Activated naive CD4-positive, alpha-beta T cell (primary cell): ENCODE measurements at places on chromosomes 6 and 20.

DNA sequence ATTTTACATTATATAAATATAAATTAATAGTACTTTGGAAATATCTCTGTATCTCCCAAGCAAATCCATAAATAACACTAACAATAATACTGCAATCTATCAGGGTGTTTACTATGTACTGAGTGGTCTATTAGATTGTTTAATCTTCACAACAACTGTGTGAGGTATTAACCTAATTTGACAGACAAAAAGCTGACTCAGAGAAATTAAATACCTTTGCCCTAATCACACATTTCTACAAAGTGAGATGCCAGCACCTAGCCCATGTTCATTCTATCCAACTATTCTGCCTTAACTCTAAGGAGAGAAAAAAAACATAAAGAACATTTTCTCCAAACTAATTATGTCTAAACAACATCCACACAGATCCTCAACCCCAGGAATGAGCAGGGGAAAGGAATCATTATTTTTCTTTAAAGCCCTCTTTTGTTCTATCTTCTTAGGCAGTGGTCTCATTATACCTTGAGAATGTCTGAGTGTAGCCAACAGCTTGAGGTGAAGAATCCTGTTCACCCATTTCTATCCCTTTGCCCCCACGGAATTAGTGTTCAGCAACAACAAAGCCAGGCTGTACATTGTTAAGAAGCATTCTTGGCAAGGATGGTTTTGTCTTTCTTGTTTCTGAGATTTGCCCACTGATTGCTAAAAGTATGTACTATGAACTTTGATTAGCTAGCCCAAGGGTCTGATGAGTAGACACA lies 42.7 kb downstream of the PRL start:
- no peak for DNase-seq

- DNase-seq = no peak
Observed at GRCh38 chr6:168072730-168073129, 6.3 kb downstream of the FRMD1 start.

DNA sequence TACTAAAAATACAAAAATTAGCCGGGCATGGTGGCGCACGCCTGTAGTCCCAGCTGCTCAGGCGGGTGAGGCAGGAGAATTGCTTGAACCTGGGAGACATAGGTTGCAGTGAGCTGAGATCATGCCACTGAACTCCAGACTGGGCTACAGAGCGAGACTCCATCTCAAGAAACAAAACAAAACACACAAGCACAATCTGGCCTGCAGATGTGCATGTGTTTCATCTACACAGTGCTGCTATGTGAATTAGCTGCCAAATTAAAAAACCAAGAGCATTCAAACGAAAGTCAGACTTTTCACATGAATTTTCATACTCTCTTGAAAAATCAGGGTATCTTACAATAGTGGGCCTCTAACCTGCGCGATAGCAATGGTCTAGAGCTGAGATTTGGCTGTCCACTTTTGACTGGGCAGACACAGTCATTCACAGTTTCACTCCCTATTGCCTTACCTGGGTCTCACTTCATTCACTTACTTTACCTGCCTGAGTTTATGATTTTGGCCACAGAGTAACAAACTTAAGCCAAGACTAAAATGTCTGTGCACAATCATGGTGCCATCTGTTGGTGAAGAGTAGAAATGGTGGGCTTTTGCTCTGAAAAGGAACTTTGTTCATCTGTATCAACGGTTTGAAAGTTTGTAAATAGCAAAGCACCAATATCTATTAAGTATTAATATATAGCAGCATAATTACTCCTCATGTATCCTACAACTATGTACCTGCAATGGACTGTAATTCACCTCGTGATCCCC lies 138.5 kb upstream of the UST start:
- DNase-seq = no peak

DNA sequence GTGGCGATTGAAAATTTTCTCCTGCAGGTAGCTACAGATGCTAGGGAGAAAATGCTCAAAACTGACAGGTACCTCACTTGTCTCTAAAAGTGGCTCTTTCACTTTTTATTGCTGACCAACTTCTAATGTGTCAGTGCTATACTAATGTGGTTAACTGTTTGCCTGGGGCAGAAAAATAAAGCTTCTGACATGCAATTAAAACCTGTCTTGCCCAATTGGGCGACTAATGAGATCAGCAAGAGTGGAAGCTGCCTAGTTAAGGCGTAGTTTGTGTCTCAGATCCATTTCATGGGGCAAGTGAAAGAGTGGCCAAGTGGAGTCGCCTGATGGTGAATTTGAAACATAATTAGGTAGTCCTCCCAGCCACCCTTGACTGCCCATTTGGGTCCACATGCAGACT lies 193.3 kb downstream of the TSHZ2 start:
- no peak for DNase-seq

GRCh38 chr20:41126719-41127118 lies 10.6 kb upstream of the PLCG1 start:
- DNase-seq = no peak

DNA sequence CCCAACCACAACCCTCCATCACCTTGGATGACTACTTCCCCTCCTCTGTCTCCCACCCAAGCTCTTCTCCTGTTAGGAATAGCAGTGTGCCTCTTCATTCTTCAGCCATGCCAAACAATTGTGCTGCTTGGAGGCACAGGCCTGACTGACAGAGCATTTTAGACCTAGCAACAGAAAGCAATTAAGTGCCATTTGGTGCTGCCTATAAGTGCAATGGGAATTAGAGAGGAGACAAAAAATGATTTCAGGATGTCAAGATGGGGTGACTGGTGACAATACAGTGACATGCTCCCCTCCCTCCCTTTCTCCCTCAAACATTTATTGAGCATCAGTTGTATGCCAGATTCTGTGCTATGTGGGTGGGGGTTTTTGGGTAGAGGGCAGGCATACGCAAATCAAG lies 322.6 kb upstream of the MOCS1 start:
- no peak for DNase-seq

DNA sequence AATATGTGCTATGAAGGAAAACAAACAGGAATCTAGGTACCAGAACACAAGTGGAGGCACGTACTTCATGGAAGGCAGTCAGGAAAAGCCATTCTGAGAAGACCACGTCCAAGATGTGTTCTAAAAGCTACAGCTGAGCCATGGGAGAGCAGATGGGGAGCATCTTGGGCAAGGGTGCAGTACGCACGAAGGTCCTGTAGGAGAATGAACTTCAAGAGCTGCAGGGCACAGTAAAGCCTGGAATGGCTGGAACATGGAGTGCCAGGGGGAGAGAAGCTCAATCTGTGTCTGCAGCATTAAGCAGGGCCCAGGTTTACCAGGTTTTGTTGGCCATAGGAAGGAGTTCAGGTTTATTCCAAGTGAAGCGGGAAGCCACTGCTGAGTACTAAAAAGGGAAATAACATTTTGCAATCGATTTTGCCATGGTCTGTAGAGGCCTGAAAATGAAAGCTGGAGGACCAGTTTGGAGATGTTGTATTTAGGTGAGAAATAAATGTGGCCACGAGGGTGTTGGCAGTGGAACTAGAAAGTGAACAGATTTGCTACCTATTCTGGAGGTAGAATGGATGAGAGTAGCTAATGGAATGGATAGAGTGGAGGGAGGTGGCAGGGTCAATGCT lies 29.9 kb downstream of the ADTRP start:
- DNase-seq = no peak

DNA sequence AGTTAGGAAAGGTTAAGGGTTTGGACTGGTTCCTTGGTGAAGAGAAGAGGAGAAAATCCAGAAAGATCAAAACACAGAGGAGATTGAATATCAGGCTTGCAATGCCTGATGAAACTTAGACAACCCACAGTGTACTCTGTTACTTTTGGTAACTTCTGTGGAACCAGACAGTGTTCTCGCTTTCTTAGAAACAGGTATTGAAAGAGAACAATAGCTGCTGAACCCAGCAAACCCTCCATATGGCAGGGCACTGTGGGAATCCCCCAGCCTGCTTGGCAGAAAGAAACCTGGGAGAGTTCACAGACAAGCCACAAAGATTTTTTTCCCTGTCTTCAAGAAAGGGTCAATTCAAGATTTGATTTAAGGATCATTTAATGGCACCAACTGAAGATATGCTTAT lies 342.8 kb downstream of the FOXA2 start:
- DNase-seq = no peak

DNA sequence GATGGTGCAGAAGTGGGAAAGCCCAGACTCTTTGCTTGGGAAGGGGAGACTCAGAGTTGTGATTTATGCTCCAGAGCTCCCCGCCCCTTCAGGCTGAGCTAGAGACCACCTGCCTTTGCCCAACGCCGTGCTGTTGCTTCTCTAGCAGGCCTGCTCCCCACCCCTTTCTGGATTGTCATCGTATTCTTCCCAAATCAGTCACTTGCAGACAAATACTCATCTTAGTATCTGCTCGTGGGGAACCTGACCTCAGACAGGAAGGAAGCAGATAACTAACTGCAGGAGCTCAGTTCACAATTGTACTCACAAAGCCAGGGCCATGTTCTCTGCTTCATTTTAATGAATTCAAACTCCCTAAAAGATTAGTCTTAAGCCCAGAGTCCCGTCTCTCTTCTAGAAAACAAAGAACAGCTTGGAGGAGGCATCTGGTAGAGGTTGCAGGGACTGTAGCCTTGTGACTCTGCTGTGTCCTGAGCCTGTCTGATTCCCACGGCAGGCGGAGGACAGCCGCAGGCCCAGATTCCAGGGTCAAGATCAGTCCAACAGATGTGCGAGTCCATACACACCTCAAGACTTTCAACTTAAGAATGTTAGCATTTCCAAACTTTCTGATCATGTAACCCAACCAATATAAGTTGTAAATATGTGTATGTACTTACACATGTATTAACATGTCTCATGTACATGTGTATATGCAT lies 57.2 kb upstream of the GGTLC1 start:
- DNase-seq = no peak

DNA sequence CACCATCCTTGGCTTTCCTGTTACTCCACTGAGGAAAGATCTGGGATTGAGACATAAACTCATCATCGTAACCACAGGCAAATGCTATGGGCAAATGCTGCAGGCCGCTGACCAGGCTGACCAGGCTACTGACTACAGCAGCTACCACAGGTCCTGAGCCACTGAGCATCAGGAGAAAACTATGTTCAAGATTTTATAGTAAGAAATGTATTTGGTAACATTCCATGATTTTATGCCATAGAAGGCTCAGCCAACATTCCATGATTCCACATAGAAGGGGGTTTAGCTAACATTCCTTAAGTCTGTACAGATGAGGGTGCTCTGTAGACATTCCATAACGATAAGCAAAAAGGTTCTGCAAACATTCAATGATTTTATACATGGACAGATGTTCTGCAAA lies 16.1 kb upstream of the B4GALT5 start:
- DNase-seq = no peak

GRCh38 chr6:105174512-105174911 lies 5.3 kb downstream of the POPDC3 start:
- no peak for DNase-seq

DNA sequence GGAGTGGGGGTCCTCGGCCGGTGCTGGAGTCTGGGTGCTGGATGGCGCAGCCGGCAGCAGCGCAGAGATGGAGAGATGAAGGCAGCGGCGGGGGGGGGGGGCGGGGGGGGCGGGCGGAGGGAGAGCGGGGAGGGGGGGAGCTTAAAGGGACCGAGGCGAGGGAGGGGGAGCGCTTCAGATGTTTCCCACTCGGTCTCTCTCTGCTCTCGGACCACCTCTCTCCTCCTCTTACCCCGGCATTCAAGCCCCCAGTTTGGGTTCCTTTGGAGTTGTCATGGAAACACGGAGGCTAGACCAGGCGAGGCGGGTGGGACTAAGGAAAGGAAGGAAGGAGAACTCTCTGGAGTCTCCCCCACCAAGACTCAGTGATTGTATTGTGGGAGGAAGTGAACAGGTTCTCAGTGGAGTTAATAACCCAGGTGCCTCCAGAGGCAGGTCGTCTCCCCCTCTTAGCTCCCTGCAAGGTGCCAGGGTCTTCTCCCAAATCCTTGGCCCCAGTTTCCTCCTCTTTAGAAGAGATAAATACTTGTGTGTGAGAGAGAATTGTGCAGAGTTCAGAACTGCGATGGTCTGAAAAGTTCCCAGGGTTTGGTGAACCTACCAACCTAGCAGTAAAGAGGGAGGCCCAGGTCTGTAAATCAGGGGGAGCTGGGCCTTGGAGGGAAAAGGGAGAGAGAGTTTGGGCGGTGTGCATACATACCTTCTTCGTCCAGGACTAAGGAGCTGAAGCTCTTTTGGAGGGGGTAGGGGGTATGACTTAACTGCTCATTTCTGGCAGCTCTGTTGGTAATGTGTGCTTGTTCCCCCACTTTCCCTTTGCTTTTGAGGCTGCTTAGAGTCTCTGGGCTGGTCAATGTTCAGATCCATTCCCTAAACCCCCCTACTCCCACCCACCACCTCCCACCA lies at the start of gene PRRT1:
Gene PRRT1 (minus strand): TSS at position 77 of the 906 bp plus-strand sequence. CDS start 112 bp downstream, outside the sequence.
- DNase-seq = no peak

GRCh38 chr6:53035549-53036213 lies 29.5 kb upstream of the FBXO9 start:
- no peak for DNase-seq

- no peak for DNase-seq
Observed at GRCh38 chr6:18444111-18444510, 57.0 kb downstream of the RNF144B start.

DNA sequence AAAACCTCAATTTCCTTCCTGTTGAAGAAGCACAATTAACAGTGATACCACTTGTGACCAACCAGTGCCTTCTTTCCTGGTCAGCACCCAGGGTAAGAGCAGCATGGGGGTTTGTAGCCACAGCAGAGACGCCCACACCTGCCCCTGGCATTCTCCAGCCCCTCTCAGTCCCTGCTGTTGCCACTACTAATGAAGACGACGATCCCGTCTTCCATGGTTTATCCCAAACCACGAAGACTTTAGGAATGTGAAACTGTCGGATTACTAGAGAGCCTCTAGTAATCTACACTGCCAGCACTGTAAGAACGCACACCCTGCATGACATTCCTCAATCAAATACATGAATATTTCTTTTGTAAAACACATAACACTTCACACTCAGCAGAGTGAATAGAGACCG lies 60.0 kb downstream of the GINS1 start:
- no peak for DNase-seq

DNA sequence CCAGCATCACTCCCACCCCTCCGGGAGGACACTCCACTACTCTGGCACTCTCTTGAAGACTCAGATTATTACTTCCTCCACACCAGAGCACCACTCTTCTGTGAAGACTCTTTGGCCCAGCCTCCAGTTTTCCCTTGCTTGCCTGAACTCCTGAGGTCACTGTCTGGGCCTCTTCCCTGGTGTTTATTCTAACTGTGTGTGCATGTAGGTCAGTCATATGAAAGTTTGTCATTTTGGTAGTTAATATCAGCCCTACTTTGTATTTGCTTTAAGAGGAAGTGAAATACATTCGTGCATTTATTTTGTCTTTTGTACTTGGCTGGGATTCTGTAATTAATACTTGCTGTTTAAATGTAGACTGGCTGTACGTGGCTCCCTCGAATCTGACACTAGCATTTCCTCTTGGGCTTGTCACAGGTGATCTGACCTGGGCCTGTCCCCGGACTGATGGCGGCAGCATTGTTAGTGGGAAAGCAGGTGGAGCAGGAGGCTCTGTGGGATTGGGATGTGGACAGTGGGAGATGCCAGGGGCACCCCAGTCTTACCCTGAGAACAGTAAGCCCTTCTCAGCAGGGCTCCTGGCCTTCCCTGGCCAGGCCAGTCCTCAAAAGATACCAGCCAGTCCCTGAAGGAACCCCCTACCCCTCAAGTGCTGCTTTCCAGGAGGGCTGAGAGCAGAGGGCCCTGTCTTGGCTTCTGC lies 350.5 kb downstream of the CDC5L start:
- DNase-seq = no peak
